ENCODE measurements at places on chromosomes 13 and 19. TPM values are rescaled to one million over a fixed set of nuclear protein-coding genes. Genes with fewer than 3 reads are reported as not detected.

The ZNF91 gene
- 111 TPM for total RNA-seq

- DNase-seq = no peak
These were observed 5.7 kb upstream of the CEACAM18 start for GRCh38 chr19:51472607-51473006.

The CAPN12 gene
- 16.8 TPM for total RNA-seq

GRCh38 chr19:52336117-52336790 is at the start of gene ZNF610:
Gene ZNF610 (plus strand): TSS chr19:52336243. CDS start chr19:52349173, 12,930 bp downstream.
- DNase-seq = peak; percentile 85

GRCh38 chr13:75481176-75482069 is 546 bp downstream of the TBC1D4 start:
- peak; percentile 13 for DNase-seq

- DNase-seq = peak; percentile 63
These were observed 27.7 kb upstream of the NFIC start for GRCh38 chr19:3338541-3339181.

GRCh38 chr19:2551172-2551863 is 75.4 kb downstream of the GADD45B start:
- DNase-seq = no peak

The AMH gene
- total RNA-seq = 7.5 TPM

The NCAN gene
- total RNA-seq = not detected

The PRTN3 gene
- total RNA-seq = not detected

DNA sequence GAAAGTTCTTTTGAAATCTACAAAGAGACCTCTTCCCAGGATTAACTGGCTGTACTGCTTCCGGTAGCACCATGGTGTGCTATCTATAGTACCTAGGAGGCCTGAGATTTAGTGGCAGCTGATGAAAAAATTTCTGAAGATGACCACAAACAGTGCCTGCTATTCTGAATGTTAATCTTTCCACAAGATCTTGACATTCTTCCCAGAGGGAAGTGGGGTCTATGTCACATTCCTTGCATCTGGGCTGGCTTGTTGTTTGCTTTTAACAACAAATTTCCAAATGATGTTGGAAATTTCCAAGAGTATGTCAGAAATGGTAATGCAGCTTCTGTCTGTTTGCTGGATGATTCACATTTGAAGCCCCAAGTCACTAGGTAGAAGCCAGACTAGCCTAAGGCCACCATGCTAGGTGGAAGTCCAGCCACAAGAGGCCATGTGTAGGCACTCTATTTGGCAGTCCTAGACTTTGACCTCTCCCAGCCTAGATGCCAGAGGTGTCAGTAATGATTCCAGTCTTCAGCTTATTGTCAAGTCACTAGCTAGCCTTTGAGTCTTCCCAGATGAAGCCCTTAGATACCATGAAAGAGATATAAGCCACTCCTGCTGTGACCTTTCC is 22.1 kb downstream of the SPART start:
- DNase-seq = no peak

DNA sequence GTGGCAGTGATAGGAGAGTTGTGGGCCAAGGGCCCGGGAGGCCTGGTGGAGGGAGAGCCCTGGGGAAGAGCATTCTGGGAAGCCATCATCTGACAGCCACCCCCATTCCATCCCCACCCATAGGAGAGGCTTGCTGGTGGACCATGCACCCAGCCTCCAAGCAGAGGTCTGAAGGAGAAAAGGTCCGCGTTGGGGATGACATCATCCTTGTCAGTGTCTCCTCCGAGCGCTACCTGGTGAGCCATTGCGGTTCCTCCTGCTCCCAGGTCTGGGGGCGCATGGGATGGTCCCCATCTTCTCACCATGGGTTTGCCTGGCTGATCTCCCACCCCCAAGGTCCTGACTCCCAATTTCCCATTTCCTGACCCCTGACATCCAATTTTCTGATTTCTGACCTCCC is 10.5 kb downstream of the RYR1 start:
- no peak for DNase-seq

The RASAL3 gene
- total RNA-seq = 229 TPM

DNA sequence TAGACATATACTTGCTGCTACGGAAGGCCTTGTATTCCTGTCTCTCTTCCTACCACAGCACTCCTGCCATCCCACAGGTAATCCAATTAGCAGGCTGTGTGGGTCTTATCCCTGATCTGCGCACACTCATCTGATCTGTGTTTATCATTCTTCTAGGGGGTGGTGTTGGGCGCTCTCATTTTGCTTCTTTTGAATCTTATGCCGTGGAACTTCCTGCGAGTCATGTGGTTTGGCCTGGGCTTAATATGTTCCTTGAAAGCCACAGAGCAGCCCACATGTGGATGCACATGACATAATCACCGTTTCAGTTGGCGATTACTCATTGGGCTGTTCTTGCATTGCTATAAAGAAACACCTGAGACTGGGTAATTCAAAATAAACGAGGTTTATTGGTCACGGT is 7.5 kb downstream of the RASA3 start:
- DNase-seq = peak; percentile 72

The KL gene
- 0.17 TPM for total RNA-seq

GRCh38 chr13:113669231-113669754 is 2.3 kb downstream of the GRK1 start:
- DNase-seq = no peak

DNA sequence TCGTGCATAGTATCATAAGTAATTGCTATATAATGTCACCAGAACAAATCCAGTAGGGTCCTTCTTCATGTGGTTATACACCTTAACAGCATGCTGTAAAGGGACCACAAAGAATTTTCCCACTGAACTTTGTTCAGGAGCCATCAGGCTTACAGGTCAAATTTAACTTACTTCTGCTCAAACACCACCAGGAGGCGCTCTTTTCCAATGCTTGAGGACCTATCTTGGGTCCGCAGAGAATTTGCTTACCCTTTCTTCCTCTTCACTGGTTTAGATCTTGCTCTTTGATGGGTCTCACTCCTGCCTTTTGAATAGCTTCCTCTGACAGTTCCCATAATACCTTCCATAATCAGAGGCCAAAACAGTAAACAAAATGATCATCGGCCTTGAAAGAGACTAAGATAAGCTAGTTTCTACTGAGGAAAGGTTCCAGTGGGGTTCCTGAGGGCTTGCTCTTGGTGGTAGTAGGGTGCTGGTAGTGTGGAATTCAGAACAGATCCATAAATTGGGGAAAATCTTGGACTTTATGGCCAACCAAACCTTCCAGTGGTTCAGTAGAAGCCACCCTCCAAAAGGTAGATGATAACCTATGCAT is 37.4 kb downstream of the SCGB2B2 start:
- DNase-seq = peak; percentile 58

GRCh38 chr13:50401049-50401505 is 385.8 kb downstream of the KCNRG start:
- no peak for DNase-seq

The LRRC4B gene
- not detected for total RNA-seq

GRCh38 chr13:98781470-98781869 is 29.0 kb upstream of the SLC15A1 start:
- no peak for DNase-seq

DNA sequence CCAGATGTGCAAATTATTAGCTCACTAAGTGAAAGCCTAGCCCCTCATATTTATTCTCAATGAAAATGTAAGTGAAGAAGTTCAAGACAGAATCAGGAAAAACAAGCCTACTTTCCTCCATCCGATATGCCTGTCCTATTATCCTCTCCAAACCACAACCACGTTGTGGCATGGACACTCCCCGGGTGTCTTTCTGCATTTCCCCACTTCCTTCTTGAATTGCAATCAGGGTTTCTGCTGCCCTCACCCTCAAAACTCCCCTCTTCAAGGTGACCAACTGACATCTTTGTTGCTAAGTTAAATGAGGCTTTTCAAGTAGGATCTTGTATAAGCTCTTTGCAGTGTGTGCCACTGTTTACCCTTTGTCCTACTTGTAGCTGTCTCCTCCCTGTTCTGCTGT is 11.8 kb downstream of the SLC25A30 start:
- no peak for DNase-seq

- no peak for DNase-seq
These were observed 83.8 kb downstream of the ZNF737 start for GRCh38 chr19:20481736-20482135.

The ADM5 gene
- 4.4 TPM for total RNA-seq

The POU2F2 gene
- 69.3 TPM for total RNA-seq

GRCh38 chr13:33409673-33410510 is 124.3 kb upstream of the STARD13 start:
- DNase-seq = no peak

GRCh38 chr13:73872397-73872796 is 261.8 kb downstream of the KLF12 start:
- no peak for DNase-seq

GRCh38 chr13:90997951-90998350 is 349.5 kb upstream of the MIR17HG start:
- no peak for DNase-seq

- no peak for DNase-seq
These were observed 99.0 kb downstream of the MYO16 start for GRCh38 chr13:108728370-108728769.

- DNase-seq = no peak
These were observed at the start of gene C19orf81 for GRCh38 chr19:50649433-50650391. Gene C19orf81 (plus strand): TSS chr19:50649445. CDS start chr19:50649445, 0 bp downstream.

The ADPRHL1 gene
- 1.3 TPM for total RNA-seq

Data from CD4-positive, alpha-beta memory T cell (primary cell).